ENCODE measurements at places on chromosomes 5 and 9.

GRCh38 chr9:91766315-91767069, 183.5 kb downstream of the ROR2 start:
- peak; percentile 81 for DNase-seq

GRCh38 chr5:139079991-139080610, 118.1 kb downstream of the SIL1 start:
- no peak for DNase-seq

- DNase-seq, result no peak
Observed at GRCh38 chr5:161027763-161028162, 175.8 kb upstream of the ATP10B start.

GRCh38 chr9:11457825-11458790, 845.3 kb upstream of the PTPRD start:
- peak; percentile 54 for DNase-seq

DNA sequence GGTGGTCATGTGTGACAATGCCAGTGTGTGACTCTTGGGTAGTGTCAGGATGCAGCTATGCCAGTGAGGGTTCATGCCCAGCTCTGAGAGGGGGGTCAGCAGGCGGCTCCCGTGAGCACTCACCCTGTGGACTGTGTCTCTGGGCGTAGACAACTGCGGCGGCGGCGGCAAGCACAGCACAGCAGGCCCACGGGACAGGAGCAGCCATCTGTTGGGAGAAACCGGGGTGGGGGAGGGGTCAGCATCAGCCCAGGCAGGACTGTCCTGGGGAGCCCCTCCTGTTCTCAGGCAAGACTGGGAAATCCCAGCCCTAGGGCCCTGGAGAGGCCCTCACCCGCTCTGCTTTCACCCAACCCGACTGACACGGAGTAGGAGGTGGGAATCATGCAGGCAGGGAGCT, 20.8 kb downstream of the CNTFR start:
- DNase-seq, result no peak

- no peak for DNase-seq
Observed at GRCh38 chr9:129465834-129466535, 154.9 kb downstream of the C9orf50 start.

GRCh38 chr5:113302120-113302519, 132.7 kb downstream of the TSSK1B start:
- DNase-seq, result no peak

- no peak for DNase-seq
Observed at GRCh38 chr9:14733133-14733532, 10.6 kb upstream of the CER1 start.

- DNase-seq, result no peak
Observed at GRCh38 chr9:96505316-96505991, 55.5 kb downstream of the HABP4 start.

- peak; percentile 10 for DNase-seq
Observed at GRCh38 chr9:2599896-2600295, 21.7 kb upstream of the VLDLR start.

DNA sequence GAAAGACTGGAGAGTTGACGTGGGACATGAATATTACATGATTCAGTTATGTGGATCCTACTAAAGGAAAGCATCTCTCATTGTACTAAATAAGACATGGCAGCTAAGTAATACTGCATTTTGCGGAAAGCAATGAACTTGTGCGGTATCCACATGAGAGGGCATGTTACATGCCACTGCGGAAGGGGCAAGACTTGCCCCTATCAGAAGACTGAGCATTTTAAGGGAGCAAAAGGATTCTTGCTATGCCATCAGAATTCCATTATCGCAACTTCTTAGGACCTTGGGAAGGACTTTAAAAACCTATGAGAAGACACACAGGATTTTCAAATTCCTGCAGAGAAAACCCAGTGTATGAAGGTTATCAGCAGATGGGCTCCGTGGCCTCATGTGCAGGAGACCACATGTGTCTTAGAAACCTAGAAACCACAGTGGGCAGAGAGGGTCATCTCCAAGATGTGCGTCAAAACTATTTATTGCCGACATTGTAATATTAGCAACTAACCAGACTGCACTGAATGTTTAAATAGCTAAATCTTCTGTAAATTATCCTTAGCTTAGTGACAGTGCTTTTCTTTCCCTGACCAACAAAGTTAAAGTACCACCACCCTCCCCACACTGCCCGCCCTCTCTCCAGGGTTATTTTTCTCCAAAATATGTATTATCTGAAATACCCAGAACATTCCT, 457.7 kb downstream of the ICE1 start:
- no peak for DNase-seq

DNA sequence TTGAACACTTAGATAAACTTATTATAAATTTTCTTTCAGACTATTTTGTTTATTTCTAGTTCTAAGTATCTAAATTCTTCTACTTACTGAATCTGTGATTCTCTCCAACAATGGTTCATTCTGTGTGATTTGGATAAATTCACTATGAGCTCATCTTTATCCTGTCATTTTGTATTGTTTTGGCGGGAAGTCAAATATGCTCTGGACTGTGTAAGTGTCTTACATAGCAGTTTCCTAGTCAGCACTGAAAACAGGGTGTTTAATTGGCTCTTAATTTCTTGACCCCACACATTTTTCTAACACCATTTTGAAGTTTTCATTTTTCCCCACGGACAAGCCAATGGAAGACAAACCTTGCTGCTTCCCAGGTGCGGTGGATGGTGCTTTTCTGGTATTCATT, 207.0 kb upstream of the ACO1 start:
- no peak for DNase-seq

DNA sequence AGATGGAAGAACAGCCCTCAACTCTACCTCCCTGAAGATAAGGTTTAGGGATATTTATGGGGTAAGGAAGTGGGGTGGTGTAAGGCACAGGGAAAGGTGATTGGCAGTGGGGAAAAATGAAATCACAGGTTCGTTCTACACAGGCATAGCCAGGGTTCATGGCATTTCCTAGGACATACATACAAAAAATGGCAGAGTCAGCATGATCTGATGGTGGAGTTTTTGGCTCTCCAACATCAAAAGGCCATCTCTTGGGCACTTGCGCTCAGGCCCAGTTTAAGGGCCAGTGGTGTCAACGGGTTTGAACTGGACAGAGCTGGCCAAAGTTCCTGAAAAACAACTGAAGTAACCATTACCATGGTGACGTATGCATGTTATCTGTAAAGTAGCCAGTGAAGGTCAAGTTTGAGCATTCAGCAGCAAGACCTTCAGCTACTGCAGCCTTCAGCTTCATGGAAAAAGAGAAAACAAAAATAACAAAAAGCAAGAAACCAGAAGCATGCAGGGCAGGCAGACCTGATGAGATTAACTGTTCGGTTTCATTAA, 92.8 kb downstream of the SMARCA2 start:
- DNase-seq, result no peak

DNA sequence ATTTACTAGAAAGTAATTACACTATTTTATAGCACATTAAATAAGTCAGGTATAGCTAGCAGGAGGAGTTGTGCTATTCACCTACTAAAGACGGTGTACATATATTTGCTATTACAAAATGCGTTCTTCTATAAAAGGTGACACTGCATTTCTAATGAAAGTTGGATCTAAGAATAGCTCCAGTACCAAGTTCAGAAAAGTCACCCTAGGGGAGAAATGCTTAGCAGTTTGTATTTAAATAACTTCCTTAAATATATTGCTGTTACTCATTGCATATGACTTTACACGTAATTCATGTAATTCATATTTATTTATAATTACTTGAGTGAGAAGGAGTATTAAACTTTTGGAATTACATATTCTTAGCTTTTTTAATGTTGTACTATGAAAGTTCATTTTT, 7.0 kb upstream of the SUB1 start:
- no peak for DNase-seq

- no peak for DNase-seq
Observed at GRCh38 chr5:156560002-156560401, 233.0 kb downstream of the SGCD start.

DNA sequence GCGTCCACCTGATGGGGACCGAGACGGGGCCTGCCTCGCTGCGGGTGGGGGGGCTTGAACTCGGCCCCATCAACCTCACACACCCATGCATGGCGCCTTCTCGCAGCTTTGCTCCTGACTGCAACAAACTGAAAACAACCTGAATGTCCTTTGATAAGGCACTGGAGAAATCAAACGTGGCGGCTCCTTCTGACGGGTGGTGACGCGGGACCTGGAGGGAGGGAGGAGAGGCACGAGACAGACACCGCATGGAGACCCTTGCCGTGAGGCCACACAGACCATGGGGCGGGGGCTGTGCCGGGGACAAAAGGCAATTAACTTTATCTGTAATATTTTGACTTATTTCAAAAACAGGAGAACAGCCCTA, 48.6 kb downstream of the NACC2 start:
- DNase-seq, result no peak

GRCh38 chr9:75233011-75233410, 144.7 kb downstream of the OSTF1 start:
- no peak for DNase-seq

- no peak for DNase-seq
Observed at GRCh38 chr5:88693071-88693932, 189.7 kb downstream of the MEF2C start.

DNA sequence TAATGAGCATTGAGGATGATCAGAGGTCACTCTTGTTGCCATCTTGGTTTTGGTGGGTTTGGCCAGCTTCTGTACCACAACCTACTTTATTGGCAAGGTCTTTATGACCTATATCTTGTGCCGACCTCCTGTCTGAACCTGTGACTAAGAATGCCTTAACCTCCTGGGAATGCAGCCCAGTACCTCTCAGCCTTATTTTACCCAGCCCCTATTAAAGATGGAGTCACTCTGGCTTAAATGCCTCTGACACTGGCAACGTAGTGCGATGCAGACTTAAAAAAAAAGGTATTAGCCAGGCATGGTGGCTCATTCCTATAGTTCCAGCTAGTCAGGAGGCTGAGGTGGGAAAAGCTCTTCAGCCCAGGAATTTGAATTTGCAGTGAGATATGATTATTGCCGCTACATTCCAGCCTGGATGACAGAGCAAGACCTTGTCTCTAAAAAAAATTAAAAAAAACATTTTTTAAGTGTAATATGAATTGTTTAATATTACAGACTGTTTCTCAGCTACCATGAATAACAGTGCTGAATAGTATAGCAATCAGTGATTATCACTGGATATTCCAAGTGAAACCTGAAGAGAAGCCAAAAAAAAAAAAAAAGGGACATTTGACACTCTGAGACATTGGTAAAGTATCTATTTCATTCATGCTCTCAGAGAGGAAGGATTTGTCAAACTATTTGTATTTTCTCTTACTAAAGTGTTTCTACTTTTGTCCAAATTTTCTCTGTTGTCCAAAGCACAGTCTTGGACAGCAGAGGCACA, 18.3 kb upstream of the STOM start:
- no peak for DNase-seq

DNA sequence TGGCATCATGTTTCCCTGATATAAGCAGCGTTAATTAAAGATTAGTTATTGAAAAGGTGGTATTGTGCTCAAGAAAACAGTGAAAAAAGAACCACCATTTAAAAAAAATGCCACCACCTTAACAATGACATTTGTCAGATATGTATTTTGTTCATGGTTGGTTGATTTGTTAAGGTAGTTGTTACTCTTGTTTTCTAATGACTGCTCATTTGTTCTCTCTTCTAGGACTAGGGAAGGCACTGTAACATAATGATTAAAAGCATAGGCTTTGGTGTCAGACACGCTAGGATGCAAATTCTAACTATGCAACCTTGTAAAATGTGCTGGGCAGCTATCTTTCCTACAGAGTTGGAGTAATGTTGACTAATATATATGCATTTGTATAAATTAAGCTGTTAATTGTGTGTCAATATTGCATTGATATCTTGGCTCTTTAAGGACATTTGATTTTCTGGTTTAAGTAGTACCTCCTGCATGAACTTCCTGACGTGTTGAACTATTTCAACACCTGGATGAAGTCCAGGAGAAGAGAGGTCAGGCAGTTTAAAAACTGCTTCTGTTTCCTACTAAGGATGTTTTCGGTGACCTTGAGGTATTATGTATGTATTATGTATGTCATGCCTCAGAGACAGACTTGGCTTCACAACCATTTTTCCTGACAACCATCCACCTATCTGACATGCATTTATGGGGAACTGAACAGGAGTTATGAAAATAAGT, 77.8 kb downstream of the MUSK start:
- no peak for DNase-seq

DNA sequence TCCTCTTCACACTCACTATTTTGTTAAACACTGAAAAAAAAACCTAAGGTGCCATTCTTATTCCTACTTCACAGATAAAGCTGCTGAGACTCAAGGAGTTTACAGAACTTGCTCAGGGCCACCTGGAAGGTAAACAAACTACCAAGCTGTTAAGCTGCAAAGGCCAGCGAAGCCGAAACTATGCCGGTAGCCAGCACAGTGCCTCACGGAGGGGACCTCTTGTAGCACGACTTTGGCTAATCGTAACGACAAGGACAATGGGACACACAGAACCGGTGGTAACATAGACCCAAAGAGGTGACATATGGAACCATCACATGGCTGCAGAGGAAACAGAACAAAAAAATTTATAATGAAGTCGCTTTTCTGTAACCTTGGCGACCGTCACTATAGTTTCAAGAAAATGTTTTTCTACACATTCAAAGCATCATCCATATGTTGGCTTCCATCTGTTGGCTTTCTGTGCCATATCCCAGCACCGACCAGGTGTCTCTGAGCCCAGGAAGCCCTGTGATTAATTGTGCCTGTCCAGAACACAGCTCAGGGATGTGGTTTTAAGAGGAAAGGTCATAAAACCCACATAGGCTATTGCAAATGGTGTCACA, 60.3 kb downstream of the S1PR3 start:
- no peak for DNase-seq

GRCh38 chr5:74596927-74597326, 43.6 kb downstream of the ENC1 start:
- no peak for DNase-seq

GRCh38 chr5:89346573-89346972, 463.6 kb upstream of the MEF2C start:
- no peak for DNase-seq

- no peak for DNase-seq
Observed at GRCh38 chr5:173790177-173790719, 97.9 kb upstream of the CPEB4 start.

DNA sequence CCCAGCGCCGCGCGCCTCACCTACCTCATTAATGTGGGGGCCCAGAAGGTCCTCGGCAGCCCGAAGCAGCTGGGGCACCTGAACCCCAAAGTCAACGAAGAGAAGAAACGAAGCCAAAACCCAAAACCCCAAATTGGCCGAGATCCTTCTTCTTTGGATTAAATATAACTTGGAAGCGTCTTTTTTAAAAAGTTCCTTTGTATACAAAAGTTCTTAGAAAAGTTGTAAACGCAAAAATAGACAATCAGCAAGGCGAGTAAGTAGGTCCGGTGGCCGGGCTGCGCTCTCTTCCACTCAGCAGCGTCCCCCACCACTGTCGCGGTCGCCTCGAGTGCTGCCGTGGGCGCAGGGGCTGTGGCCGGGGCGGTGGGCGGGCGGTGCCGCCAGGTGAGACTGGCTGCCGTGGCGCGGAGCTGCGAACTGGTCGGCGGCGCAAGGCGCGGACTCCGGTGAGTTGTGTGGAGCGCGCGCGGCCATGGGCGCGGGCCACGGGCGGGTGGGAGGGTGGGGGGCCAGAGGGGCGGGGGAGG, 360 bp downstream of the KLF4 start:
- DNase-seq, result no peak
